ENCODE measurements at places on chromosomes 11 and 22.

- peak; percentile 88 for DNase-seq
These were observed 352.9 kb downstream of the TENM4 start for GRCh38 chr11:79087961-79088318.

DNA sequence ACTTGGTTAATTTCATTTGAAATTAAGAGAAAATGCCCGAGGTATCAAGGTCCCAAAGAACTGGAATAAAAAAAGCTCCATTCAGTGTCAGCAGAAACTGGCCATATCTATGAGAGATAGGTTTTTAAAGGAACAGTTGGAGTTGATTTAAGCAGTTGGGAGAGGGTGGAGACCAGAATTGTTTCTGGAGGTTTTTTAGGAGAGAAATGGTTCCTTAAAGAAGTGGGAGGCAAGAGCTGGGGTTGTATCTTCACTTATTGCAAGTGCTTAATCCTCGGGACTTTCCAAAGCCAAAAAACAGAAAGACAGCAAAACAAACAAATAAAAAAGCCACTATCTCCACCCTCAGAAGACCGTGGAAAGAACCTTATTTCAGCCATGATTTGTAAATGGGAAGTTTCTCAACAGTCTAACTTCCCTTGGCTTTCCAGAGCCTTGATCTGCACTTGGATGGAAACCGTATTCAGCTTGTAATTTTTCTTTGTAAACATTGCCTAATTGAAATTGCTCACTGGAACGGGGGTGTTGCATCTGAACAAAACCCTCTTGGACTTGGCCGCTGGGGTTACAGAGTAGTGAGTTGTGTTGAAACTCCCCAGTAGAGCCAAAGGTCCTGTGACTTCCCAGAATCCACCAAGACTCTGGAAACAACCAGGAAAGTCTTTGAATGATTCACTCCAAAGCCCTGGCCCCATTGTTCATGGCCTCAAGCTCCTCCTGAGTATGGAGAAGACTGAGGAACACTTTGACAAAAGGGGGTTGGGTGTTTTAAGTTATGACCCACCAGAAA lies 115.6 kb downstream of the SLC1A2 start:
- peak; percentile 37 for DNase-seq

DNA sequence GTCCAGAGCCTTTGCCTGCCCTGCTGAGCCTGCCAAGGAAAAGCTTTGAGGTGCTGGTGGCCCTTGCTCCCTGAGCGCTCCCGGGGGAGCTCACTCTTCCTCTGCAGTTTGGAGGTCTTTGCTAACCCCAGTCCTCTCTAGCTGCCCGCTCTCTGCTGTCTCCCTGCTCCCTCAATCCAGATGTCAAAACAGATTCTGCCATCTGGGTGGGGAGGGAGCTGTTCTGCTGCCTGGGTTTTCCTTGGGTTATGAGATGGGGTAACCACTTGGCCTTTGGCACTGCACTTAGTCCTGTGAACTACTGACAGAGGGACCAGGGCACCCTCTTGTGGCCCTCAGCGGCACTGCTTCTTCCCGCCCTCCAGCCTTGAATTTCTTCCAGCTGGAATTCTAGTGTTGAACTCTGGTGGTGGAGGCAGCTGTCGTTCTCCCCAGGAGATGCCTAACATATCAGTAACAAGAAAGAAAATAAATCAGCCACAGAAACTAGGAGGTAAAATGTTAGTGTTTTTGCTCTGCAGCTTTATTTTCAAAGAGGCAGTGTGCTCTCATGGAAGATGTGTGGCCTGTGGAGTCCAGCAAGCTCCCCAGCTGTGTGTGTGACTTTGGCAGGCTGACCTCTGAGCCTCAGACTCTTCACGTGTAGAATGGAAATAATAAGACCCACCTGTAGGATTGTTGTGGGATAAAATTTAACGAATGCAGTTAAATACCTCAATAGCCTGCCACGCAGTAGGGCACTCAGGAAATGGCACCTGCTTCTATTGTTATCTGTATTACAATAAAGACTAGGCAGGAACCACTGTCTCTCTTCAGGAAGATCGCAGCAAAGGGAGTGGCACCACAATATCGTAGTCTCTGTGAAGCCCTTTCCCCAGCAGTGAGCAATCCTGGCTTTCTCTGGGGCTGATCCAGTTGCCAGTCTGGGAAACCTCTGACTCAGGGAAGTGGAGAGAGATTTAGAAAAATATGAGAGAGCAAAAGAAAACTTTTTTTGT lies 23.4 kb downstream of the ARFGAP2 start:
- DNase-seq = peak; percentile 59

GRCh38 chr22:31603574-31603973 lies 58.4 kb downstream of the PISD start:
- DNase-seq = no peak

DNA sequence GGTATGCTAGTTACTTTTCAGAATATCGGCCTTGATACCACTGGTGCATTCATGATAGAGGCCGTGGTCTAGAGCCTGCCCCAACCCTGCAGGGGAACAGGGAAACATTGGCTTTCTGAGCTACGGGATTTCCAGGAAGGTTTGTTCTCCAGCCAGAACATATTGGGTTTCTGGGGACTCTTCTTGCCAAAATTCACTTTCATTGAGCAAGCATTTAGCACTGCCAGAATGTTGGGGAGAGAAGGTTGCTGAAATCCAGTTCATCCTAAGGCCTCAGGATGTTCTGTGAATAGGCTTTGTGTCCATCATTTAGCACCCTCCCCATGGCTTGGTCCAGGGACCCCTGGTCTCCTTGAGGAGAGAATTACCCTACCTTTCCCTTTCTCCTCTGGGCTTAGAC lies 36.7 kb downstream of the DRG1 start:
- no peak for DNase-seq

- DNase-seq = no peak
These were observed 67.9 kb downstream of the KCNQ1 start for GRCh38 chr11:2512431-2513407.

DNA sequence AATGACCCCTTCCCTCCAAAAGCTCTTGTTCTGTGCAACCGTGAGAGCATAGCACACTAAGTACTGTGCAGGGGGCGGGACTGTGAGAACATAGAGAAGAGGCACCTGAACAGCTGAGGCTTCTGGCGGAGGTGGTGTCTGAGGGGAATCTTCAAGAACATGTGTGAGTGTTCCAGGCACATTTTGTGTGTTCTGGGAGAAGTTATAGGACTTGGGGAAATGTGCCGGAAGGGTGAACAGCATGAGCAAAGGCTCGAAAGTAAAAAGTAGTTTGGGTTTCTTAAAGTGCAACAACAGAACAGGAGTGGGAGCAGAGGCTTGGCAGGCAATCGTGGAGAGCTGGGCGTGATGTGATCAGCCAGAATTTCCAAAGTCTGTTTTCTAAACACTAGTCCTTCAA lies 12.4 kb upstream of the SYN3 start:
- DNase-seq = no peak

Data from RPMI7951 (cell line).